Suppressor macrophage treated with lipopolysaccharide for 1 hour (primary cell): ENCODE measurements at places on chromosomes 2 and 18.
A peak's percentile ranks its signal among the peaks of the same experiment; 100 is the strongest.

- DNase-seq: no peak
Measured at GRCh38 chr18:4024702-4025101, 430.4 kb downstream of the DLGAP1 start.

DNA sequence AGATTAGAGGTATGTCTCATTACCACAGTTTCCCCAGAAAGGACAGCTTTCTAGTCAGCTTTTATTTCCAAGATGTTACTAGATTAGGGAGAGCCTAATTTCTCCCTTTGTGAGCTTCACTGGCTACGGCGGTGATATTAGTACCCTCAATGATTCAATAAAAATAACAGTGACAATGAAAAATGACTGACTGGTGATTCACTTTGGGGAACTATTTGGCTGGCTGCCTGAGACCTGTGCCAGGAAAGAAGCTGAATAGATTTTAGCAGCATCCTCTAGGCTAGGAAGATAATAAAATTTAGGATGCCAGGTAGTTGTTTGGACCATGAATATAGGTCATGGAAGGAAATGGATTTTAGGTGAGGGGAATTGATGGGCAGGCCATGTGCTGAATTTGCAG is 178.7 kb downstream of the FMNL2 start:
- DNase-seq: peak; percentile 41

DNA sequence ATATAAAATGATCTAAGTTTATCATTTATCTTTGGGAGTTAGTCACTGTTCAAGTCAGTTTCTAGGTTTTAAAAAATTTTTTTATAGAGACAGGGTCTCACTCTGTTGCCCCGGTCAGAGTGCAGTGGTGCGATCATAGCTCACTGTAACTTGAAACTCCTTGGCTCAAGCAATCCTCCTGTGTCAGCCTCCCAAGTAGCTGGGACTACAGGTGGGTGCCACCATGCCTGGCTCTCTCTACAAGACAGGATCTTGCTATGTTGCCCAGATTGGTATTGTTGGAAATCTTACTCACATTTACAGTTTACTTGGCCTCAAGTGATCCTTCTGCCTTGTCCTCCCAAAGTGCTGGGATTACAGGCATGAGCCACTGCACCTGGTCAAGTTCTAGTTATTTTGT is 74.5 kb downstream of the MIB1 start:
- DNase-seq: no peak

GRCh38 chr2:145688156-145688555 is 1168.2 kb upstream of the ZEB2 start:
- DNase-seq: no peak

- no peak for DNase-seq
Measured at GRCh38 chr18:46680784-46681695, 24.0 kb upstream of the LOXHD1 start.

- peak; percentile 90 for DNase-seq
Measured at GRCh38 chr2:42722320-42723190, 41.4 kb downstream of the OXER1 start.

DNA sequence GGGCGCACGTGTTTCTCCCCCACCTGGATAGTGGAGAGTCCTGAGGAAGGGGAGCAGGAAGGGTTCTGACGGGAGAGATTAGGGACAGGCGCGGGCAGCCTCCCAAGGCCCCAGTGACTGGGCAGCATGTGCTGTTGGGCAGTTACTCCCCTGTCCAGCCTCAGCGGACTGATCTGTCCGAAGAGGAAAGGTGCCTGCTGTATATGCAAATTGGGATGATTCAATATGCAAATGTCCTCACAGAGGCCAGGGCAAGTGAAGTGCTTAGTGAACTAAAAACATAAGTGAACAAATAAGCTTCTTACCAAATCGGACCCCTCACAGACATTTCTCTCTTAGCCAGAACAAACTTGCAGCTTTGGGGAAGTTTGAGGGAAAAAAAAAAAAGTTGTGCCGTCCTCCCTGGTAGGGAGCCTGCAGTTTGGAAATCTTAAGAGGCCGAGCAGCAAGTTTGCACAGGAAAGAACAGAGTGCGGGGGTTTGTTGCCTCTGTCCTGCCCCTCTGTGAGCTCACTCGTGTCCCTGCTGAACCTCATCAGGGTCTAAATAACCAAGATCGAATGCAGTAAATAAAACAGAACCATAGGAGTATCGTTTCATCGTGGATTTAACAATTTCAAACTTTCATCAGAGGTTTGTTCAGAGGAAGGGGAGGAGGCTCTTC is 141.4 kb downstream of the KCTD1 start:
- DNase-seq: no peak

- DNase-seq: no peak
Measured at GRCh38 chr2:26784570-26785234, 1.2 kb upstream of the CENPA start.

GRCh38 chr2:217953011-217953481 is 49.7 kb downstream of the TNS1 start:
- no peak for DNase-seq

- no peak for DNase-seq
Measured at GRCh38 chr2:198077477-198077876, 273.1 kb downstream of the PLCL1 start.

DNA sequence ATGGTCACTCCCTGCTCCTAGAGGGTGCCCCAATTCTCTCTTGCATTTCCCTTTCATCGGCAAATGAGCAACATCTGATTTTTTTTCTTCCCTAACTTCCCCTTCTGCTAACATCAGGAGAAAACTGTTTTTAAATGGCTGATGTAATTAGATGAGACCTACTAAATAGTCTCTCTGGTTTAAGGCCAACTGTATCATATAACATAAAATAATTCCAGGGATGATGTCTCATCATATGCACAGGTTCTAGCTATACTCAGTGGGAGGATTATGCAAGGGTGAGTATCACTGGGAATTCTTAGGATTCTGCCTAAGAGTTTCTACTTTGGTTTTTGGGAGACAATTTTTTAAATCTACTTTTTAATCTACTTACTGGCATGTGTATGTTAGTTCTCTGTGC is 193.4 kb downstream of the PARD3B start:
- no peak for DNase-seq

DNA sequence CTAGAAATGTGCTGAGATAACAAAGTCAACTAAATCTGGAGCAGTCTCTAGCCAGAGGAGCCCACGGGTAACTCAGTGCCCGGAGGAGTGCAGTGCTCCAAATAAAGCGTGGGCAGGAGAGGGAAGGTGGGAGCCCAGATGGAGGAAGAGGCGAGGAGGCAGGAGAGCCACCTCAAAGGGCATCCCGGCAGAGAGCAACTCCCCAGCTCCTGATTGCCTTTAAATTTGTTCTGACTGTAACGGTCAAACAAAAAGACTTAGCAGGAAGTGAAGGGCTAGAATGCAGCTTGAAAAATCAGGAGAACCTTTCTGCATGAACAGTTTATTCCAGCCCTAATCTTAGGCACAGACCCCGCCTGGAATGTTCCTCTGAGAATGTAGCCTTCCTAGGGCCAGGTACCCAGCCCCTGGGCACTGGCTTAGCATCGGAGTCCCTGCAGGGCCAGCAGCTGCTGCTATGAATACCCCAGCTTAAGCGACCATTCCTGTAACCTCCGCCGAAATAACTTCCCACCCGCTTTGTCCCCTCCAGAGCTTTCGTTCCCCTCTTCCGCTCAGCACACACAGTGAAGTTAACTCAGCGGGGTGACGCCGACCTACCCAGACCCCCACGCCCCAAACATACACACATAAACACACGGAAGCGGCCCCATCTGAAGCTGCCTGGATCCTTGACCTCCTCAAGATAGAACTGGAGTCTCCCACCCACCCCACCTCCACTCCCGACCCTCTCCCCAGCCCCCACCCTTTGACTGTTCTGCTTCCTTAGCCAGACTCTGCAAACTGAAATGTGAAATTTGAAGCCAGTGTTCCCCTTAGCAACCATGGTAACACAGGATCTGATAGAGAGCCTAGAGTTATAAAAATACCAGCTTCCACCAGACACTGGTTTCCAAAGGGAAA is 123.2 kb downstream of the SMAD7 start:
- DNase-seq: no peak

GRCh38 chr2:9630117-9630735 is 571 bp downstream of the YWHAQ start:
- DNase-seq: peak; percentile 81

DNA sequence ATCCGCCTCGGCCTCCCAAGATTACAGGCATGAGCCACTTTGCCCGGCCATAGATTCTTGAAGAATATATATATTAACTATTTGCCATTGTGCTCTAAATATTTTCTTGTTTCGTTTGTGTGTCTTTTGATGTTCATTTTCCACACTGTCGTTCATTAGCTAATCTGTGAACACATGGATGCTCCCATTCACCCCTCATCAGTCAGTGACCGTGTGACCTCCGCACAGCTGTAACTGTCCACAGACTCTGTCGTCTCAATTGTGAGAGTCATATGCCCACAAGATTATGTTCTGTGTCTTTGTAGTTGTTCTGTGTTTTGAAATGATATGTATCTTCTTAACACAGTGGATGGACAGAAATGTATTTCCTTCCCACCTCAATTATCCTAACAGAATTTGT is 29.6 kb downstream of the RAMP1 start:
- DNase-seq: no peak

GRCh38 chr2:223247136-223247535 is 195.1 kb downstream of the KCNE4 start:
- DNase-seq: no peak

GRCh38 chr2:160680974-160681373 is 187.4 kb upstream of the RBMS1 start:
- no peak for DNase-seq

DNA sequence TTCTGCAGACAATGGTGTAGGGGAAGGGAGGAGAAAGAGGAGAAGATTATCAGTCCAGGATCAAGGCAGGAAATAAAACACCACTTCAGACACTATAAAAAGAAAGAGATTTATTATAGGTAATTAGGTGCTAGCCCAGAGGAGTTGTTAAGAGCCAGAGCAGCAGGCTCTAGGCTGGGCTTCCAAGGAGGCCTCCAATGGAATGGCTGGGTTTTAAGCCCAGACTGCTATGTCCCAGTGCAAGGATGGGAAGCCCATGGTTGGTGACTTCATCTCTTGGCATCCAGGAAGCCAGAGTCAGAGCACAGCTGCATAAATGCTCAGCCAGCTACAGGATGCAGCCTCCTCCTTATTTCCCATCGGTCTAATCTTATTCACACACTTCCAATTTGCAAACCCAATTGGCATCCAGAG is 95.6 kb downstream of the LAMA3 start:
- DNase-seq: no peak

- DNase-seq: no peak
Measured at GRCh38 chr2:3130444-3130843, 247.2 kb downstream of the EIPR1 start.

DNA sequence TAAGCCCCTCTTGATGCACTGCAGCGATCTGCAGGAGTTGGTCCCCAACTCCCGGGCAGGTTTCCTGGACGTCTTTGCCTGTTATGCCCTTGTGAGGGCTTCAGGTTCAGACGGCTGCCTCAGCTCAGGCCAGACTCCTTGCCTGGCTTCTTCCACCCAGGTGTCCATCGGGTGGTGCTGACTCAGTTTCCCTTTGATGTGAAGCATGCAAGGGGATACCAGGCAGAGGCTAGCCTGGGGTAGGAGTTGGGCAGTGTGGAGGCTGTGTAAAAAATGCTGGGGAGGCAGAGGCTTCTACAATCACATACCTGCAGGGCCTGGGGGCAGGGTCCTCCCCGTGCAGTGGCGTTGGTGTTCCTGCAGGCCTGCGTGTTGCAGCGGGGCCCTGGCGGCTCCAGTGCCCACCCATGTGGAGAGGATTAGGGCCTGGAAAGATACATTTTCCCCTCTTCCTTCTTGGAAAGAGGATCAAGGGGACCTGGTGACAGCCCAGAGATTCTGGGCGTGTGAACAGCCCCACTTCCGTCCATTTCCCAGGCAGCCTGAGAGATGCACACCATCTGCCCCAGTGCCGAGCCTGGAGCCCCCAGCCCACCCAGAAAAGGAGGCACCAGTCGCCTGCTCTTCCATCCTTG is 338.3 kb downstream of the DYSF start:
- no peak for DNase-seq

GRCh38 chr2:112662704-112663103 is 17.0 kb downstream of the SLC20A1 start:
- DNase-seq: no peak

- DNase-seq: no peak
Measured at GRCh38 chr2:233085037-233085838, 25.1 kb downstream of the INPP5D start.

DNA sequence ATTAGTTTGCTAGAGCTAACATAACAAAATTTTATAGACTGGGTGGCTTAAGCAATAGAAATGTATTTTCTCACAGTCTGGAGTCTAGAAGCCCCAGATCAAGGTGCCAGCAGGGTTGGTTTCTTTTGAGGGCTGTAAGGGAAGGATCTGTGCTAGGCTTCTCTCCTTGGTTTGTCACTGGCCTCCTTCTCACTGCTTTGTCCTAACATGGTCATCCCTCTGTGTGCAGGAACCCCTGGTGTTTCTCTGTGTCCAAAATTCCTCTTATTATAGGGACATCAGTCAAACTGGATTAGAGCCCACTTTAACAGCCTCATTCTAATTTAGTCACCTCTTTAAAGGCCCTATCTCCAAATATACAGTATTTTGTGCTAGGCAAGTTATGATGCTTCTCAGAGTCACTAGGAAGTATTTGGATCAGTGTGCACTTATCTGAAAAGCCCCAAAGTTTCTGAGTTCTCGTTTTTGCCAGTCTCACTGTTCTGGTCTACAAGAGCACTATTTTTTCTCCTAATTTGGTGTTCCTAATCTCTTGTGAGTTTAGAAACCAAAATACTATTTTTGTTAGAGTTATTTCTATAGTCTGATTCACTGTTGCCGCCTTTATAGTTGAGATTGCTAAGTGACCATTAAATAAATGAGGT is 29.0 kb downstream of the ZC3H6 start:
- no peak for DNase-seq

- DNase-seq: no peak
Measured at GRCh38 chr18:77557046-77557587, 307.5 kb downstream of the GALR1 start.

DNA sequence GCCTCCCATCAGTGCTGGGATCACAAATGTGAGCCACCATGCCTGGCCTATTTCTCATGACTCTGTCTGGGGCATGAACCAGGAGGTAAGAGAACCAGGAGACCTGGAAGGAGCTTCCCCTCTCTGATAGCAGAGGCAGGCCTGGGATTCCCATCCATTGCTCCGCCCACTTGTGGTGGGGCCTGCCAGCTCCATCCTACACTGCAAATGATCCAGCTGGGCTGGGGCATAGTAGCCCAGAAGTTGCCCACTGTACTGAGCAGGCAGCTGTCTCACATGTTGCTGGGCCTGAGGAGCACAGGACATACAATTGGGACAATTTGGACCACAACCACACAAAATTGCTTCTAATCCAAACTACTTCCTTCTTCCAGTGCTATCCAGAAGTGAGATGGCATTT is 91.0 kb downstream of the MARCHF4 start:
- peak; percentile 10 for DNase-seq

GRCh38 chr18:11276678-11277077 is 127.3 kb upstream of the PIEZO2 start:
- no peak for DNase-seq

- DNase-seq: no peak
Measured at GRCh38 chr2:223050188-223050587, 1.8 kb upstream of the KCNE4 start.

DNA sequence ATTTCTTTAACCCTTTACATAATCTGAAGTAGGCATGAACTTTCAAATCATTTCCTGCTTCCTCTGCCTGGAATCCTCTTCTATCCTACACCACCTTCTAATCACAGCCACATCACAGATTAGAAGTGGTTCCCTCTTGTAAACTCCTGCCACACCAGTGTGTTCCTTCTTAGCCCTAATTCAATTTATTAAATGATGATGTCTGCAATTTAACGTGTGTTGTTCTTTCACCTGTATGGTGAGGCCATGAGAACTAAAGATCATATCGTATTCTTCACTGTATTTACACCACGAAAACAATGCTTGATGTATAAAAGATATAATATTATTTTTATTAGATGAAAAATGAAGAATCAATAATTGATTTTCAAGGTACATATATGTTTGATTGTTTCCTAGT is 494.3 kb downstream of the EPHA4 start:
- DNase-seq: no peak
